ENCODE measurements at places on chromosomes 2 and 18.

- DNase-seq, result no peak
These were observed 129.6 kb downstream of the GALNT14 start for GRCh38 chr2:31008561-31009114.

DNA sequence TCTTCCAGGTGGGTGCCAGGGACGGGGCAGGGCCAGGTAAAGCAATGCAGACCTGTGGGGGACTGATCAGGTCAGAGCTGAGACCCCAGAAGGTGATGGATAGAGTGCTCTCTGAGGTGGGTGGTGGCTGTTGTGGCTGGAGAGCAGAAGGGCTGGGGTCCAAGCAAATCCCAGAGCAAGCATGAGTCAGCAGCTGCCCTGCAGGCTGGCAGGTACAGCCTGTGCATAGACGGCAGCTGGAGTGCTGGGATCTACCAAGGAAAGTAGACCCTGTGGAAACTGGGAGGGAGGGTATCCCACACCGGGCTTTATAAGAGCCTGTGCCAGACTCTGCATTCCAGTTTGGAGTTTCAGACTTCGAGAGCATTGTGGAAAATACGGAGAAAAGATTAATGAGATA lies 663 bp downstream of the TRIM54 start:
- DNase-seq, result no peak

DNA sequence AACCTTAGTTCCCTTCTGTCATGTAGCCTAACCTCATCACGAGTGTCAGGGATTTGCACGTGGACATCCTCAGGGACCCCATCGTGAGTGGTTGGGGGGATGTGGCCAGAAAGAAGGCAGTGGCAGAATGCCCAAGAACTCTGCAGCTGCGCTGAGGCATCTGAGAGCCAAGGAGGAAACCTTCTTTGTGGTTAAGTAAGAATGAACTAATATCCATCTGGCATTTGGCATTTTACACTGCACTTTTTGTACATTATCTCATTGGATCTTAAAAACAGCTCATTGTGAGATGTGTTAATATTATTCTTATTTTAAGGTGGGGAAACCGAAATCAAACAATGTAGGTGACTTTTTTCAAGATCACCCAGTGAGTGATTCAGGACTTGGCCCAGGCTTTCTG lies 32.6 kb upstream of the APCDD1 start:
- peak; percentile 82 for DNase-seq

DNA sequence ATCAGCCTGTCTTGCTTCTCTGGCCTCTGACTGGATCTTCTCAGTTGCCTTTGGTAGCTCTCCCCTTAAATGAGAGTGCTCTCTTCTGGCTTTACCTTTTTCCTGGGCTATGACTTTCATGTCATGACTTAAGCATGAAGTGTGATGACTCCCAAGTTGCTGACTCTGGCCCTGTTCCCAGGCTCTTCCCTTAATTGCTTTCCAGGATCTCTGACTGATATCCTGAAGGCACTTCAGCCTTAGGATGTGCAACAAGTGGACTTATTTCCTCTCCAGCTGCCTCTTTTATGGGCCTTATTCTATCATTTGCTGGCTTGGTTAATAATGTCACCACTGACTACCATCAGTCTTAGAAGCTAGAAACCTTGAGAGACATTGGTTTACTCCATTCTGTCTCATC lies 17.4 kb downstream of the SEMA4F start:
- no peak for DNase-seq

DNA sequence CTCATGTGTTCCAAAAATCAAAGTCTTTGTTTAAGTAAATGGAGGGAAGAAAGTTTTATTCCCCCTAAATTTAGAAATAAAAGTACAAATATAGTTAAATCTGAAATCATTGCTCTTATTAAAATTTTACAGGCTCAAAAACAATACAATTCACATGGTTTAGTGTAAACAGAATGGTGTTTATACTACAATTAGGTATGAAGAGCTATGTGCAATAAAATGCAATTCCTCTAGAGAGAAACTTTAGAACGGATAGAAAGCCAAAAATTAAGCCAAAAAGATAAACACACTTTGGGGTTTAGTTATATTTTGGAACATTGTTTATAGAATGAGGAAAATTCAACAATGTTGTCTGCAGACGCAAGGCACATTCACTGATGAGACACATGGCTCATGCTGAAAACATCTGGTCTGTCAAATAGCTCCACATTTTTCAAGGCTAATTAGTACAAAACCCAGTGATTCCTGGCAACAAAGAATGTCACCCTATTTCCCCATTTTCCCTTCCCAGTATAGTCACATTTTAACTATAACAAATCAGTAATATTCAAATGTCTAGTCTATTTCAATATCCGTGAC lies 103.3 kb downstream of the EXOC6B start:
- no peak for DNase-seq

GRCh38 chr18:9140381-9140780 lies 3.8 kb downstream of the ANKRD12 start:
- no peak for DNase-seq

DNA sequence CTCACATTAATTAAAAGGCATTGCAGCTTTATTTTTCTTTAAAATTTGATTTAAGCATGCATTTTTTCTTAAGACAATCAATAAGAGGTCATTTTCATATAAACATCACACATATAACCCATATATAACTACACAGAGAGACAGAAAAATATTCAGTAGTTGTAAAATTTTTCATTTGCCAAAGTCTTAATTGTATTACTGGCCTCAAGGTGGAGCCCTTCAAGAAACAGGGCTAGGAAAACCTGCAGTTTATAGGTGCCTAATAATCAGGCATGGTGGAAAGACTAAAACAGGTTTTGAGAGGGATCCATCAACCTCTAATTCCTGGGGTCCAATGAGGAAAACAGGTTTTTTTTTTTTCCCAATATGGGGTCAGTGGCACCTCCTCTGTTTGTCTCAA lies 71.3 kb upstream of the ZNF804A start:
- DNase-seq, result no peak

- no peak for DNase-seq
These were observed 39.6 kb upstream of the PDK1 start for GRCh38 chr2:172516299-172516698.

GRCh38 chr2:141380008-141380979 lies 750.5 kb downstream of the LRP1B start:
- no peak for DNase-seq

DNA sequence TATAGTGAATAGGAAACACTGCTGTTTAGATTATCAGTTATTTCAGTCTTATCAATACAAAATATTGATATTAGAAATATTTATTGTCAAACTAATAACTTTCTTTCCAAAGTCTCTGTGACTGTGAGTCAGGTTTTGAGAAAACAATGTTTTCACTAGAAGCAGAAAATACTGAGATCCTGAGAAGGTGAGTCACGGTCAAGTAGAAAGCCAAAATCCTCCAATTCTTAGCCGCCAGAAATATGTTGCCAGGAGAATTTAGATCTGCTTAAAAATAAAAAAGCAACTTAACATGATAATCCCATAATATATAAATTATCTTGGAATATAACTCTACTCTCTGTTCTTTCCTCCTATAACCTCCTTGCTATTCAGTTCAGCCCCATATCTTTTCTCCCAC lies 181.9 kb upstream of the NRXN1 start:
- peak; percentile 6 for DNase-seq

- no peak for DNase-seq
These were observed 305.7 kb upstream of the PKDCC start for GRCh38 chr2:41741951-41742595.

DNA sequence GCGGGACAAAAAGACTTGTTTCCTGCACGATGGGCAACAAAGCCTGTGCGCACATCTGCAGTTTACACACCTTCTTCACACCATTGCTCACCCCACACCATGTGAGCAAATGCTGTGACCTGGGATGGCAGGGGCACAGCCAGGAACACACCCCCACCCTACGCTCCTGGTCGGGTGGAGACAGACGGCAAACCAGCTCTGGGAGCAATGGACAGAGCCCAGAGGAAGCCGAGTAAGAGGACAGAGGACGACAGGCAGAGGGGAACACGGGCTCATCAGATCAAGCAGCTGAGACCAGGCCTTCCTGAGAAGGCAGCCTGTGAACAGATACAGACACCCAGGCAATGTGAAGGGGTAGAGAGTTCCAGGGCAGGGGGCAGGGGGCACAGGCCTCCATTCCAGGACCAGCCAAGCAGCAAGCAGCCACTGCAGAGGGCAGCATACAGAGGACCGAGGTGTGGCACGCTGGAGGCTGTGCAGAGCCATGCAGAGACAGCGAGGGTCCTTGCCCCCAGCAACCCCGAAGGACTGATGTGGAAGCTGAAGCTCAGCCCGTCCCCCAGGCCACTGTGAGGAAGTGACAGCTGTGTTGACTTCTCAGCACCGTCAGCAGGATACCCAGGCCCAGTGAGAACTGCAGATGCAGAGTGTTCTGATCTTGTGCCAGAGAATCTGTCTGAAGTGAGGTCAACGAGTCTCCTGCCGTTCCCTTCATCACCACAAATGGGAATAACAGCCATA lies 46.2 kb downstream of the PARD6G start:
- peak; percentile 32 for DNase-seq

- DNase-seq, result no peak
These were observed 1.2 kb downstream of the RAB12 start for GRCh38 chr18:8610459-8610851.

GRCh38 chr2:40450066-40450795 lies 1.7 kb downstream of the SLC8A1 start:
- no peak for DNase-seq

DNA sequence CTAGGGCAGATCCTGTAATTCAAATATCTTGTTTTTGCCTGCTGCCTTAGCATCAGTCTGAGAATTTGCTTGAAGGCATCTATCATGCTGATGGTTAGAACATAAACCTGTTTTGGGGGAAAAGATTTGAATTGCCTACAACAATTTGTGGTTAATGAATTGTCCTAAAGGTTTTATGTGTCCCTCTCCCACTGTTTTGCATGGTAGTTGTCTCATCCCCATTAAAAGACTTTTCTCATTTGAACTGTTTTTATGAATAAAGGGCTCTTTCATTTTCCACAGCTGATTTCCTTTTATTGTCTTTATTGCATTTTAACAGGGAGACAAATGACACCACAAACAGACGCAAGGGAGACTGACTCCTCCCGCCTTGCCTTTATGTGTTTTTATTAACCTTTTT lies 275.6 kb downstream of the PIK3C3 start:
- no peak for DNase-seq

DNA sequence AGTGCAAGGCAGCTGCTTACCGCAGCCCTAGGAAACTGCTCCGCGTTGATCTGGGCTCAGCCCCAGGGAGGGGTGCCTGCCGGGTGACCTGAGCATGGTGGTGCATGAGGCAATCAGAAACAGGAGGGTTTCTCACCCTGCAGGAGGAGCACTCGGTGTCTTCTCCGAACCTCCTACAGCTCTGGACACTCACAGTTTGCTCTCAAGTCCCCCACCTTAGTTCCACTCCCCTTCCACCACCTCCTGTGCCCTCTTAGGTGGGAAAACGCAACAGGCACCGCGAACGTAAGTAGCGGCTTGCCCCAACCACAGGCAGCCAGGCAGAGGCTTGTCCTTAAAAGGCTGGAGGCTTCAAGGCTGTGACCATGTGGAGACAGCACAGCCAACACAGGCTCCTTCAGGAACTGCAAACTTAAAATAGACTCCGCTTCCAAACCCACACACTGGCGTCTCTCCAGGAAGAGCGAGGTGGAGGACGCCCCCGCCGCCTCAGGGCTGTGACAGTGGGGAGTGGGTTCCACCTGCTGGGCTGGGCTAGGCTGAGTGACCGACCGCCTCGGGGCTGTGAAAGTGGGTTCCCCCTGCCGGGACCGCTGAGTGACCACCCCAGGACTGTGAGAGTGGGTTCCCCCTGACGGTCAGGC lies 71.6 kb downstream of the NDUFA10 start:
- no peak for DNase-seq

DNA sequence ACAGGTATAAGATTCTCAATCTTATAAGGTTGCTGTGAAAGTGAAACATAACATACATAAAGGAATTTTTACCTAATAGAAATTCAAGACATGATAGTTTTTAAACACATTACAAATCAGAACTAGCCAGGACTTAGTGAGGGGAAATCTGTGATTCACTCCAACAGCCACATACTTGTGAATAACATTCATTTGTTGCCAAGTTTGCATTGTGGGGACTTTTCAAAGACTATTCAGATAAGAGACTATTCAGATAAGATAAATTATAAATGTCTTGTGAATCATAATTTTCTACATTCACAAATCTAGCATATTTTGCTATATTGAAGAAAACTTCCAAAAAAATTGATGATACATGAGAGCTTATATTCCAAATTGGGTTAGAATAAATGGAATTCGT lies 345.3 kb upstream of the CDH20 start:
- peak; percentile 22 for DNase-seq

DNA sequence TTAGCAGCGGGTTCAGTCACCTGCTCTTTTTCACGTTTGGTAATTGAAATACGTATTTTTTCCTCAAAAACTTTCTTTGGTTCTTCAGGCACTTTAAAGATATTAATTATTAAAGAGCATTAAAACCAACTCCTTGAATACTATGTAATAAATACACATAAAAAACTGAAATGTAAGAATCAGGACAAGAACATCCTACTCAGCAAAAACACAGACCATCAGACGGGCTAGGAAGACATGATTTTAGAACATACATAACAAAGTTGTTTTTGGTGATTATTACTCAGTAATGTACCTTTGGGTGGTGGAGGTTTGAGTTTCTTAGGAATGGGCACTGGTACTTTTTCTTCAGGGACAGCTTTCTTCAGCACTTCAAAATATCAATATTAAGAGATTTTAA lies 126.1 kb downstream of the TTN start:
- no peak for DNase-seq

DNA sequence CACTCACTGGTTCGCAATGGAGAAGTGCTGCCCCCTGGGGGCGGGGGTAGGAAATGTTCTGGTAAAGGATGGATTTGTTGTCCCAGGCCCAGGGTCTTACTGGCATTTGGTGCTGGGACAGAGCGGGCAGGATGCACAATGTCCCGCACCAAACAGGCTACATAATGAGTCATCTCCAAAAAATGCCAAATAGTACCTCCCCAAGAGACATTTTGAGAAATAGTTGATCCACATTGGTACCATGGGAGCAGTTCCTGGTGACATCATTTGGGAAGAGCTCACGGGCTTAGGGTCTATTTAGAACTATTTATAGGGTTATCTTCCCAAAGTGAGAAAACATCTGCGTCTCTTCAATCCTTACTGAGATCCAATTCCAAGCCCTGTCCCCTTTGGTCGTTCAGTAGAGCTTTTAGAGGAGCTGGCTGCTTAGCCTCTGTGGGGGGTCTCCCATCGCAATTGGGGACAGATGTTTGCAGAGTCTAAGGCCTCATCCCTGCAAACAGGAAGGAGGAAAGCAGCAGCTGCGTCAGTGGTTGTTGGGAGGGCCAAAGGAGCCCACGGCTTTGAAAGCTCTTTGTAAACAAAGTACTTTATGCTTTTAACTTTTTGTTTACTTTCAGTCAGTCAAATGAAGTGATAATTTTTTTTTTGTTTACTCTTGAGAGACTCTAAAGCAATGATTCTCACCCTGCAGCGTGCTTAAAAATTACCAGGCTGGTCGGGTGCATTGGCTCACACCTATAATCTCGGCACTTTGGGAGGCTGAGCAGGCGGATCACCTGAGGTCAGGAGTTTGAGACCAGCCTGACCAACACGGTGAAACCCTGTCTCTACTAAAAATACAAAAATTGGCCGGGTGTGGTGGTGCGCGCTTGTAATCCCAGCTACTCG lies 49.3 kb downstream of the GREB1 start:
- DNase-seq, result peak; percentile 1

GRCh38 chr2:53877556-53877955 lies 17.8 kb upstream of the GPR75 start:
- no peak for DNase-seq
